ENCODE measurements at places on chromosomes 6 and 20.

DNA sequence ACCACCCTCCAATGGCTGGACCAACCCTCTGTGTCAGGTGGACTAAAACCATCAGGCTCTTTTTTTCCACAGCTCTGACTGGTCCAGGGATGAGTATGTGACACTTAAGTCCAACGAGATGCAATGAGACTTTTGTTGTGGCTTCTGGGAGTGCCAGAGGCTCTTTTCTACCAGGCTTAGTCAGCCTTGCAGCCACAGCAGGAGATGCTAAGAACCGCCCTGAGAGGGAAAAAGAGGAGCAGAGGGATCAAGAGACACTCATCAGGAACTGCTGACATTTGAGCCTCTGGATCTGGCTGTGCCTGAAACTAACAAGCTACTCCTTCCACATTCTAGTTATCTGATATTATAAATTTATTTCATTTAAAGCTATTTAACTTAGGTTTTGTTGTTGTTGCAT is 270.9 kb upstream of the SULF2 start:
- DNase-seq, result no peak

GRCh38 chr6:144804246-144804790 is 519.2 kb downstream of the UTRN start:
- no peak for DNase-seq

DNA sequence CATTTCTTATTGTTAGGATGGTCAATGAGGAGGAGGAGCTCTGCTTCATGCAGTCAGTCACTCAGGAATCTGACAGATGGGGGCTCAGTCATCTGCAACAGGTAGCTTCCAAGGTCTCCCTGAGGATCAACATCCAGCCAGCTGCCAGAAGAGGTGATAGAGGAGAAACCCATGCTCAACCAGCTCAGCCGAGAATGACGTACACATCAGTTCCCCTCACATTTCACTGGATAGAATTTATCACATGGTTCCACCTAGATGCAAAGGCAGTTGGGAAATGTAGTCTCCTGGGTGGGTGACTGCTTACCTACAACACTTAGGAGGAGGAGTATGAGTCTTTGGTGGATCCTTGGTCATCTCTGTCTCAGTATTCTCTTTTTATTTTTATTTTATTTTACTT is 144.5 kb downstream of the CEBPB start:
- no peak for DNase-seq

DNA sequence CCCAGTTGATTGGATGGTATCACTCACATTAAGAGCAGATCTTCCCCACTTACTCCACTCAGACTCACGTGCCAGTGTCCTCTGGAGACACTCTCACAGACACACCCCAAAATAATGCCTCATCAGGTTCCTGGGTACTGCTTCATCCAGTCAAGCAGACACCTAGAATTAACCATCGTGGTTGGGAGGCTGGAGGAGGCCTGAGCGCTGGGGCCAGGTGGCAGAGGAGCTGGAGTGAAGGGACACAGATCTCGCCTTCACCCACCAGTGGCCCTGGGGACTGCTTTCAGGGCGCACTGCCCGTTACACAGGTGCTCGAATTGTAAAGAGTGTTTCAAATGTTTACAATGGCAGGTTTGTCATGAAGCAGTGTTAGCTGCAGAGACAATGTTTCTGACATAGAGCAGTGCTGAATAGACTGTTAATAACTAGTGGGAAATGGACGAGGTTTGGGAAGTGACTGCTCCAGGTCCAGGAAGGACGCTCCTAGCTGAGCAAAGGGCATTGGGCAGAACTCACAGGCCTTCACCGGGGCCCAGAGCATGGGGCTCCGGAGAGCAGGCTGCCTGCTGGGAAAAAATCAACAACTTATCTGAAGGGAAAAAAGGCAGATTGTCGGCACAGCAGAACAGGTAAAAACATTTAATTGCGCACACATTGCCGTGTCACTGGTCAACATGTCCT is 38.4 kb downstream of the TMEM242 start:
- no peak for DNase-seq

DNA sequence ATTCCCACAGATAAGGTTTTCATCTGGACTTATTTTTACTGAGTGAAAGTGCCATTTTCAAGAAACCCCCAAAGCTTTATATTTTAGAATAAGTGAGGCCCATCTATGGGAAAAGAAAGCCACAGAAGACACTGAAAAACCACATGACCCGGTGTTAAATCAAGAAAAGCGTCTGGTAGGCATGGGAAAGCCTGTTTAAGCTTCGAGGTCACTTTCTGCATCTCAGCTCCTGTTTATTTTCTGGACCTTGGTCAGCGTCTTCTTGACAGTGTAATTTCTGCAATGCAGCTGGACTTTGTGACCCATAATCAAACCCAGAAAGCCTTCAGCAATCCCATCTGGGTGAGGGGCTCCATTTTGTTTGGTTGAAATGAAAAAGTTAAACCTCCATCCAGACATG is 59.6 kb upstream of the NEDD9 start:
- no peak for DNase-seq

DNA sequence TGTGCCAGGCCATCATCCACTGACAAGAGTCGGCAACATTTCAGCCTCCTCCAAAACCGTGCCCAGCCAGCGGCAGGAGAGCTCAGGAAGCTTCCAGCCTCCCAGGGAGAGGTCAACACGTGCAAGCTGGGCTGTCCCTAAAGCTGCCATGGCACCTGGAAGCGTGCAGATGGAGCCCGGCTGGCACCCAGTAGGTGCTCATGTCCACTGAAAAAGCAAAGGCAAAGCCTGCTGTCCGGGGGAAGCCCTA is 14.4 kb upstream of the TLDC2 start:
- DNase-seq, result no peak

- no peak for DNase-seq
These were observed 31.4 kb downstream of the CLVS2 start for GRCh38 chr6:123027408-123027807.

GRCh38 chr6:82702574-82702973 is 339.0 kb downstream of the TPBG start:
- no peak for DNase-seq

DNA sequence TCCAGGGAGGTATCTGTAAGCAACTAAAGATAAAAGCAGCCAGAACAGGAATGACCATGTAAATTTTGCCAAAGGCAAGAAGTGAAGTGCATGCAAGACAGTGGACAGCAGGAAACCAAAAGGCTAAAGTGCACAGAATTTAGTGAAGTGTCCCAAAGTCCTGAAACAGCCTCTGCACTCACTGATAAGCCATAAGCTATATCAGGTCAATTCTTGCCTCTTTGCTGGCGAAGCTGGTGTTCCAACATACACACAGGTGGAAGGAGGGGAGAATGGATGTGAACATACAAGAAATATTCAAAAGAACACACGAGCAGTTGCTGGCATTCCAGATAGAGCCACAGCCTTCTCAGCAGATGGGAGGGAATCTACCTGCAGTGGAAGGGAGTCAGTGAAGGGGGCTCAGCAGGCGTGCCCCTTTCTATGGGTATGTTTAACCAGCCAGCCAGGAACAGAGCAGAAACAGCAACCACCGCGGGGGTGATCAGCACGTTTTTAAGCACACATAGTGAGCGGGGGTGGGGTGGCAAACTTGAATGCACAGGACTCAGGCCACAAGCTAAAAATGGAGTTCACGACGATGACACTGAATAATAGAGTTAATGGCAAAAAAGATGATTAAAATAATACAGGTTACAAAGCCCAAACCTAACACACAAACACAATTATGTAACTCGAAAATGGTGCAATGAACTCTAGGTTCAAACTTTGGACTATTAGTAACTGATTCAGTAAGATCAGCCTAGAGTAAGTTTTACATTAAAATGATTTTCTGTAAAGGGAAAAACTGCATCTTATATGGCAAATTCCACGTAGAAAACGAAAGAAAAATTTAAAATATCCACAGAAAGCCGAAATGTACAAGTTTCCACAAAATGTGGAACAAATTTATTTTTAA is 1.2 kb downstream of the ECI2 start:
- DNase-seq, result no peak

Measured in activated CD4-positive, CD25-positive, alpha-beta regulatory T cell treated with anti-CD3 and anti-CD28 coated beads, Interleukin-2, amount 50 U/mL, for 16 hours (primary cell).